LHCN-M2 (cell line): ENCODE measurements at places on chromosomes 6 and 20.

- no peak for DNase-seq
Measured at GRCh38 chr6:16969699-16970655, 131.9 kb upstream of the STMND1 start.

DNA sequence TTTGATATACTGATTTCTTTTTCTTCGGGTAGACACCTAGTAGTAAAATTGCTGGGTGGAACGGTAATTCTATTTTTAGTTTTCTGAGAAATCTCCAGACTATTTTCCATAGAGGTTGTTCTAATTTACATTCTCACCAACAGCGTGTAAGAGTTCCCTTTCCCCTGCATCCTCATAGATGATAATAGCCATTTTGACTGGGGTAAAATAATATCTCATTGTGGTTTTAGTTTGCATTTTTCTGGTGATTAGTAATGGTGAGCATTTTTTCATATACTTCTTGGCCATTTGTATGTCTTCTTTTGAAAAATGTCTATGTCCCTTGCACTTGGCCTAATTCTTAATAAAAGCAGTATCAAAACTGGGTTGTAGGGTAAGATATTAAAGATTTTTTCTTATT lies 148.9 kb upstream of the SIM1 start:
- DNase-seq, result peak; percentile 50

DNA sequence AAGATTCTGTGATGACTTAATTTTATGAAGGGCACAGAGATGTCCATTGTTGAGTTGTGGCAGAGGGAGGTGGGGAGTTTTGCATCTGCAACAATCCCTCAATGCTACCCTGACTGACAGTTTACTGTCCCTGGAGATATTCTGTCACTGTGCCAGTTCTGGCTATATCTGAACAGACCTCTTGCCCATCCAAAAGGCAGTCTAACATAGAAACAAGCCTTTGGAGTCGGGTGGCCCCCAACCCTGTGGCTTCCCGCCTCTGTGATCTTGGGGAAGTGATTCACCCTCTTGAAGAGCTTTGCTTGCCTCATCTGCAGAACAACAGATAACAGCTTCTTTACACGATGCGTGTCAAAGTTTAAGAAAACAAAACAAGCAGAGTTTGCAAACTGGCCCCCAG lies 3.8 kb upstream of the E2F1 start:
- peak; percentile 85 for DNase-seq

GRCh38 chr20:44723391-44723790 lies 8.2 kb downstream of the CCN5 start:
- DNase-seq, result no peak

- peak; percentile 0 for DNase-seq
Measured at GRCh38 chr20:11582060-11582459, 335.6 kb upstream of the BTBD3 start.

DNA sequence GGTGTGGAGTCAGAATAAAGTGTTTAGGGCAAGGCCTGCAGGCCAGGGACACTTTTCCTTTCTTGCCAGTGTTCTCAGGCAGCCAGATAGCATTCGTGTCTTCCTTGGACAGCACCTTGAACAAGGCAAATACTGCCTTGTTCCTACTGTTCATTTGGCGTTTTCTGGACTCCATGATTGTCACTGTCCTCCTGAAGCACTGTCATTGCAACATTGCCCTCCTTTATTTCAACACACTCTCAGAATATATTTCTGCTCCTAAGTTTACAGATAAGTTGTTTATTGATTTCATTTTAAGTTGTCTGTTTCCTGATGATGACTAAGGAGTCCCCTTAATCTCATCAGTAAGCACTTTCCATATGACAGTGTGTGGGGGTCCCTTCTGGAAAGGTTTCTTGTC lies 15.1 kb upstream of the DEF6 start:
- no peak for DNase-seq

DNA sequence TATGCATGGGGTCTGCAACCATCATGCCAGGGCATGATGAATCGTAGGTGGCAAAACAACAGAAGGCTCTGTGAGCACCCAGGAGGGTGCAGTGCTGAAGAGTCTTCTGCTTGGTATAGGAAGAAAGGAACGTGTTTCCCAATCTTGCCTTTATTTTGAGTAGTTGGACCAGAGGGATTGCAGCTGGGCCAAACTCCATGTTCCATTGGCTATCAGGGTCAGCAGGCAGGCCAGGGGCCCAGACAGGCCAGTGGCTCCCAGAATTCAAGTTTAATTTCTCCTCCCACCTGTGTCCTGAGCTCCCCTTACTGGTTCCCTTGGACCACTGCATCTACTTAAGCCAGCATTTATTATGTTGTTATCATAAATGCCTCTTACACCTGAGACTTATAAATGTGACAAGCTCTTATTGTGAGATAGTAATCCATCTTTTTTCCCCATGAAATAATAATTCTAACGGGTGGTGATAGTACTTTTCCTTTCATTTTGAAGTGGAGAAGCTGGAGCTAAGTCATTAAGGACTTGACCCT lies 918 bp upstream of the TRIM38 start:
- no peak for DNase-seq

DNA sequence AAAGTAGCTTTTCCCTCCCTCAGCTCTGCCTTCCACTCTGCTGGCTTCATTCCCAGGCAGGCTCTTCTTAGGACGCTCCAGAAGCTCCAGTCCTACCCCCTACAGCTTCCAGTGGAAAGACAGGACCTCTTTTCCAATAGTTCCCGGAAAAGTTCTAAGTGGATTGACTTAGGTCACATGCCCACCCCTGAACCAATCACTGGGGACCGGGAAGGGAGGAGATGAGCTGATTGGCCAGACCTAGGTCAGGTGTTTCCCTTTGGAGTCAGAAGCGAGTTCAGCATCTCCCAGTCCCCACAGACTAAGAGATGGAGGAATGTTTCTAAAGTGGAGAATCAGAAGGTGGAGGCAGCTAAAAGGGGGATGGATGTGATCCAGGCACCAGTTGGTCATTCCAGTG lies 62.9 kb upstream of the KCNG1 start:
- no peak for DNase-seq

DNA sequence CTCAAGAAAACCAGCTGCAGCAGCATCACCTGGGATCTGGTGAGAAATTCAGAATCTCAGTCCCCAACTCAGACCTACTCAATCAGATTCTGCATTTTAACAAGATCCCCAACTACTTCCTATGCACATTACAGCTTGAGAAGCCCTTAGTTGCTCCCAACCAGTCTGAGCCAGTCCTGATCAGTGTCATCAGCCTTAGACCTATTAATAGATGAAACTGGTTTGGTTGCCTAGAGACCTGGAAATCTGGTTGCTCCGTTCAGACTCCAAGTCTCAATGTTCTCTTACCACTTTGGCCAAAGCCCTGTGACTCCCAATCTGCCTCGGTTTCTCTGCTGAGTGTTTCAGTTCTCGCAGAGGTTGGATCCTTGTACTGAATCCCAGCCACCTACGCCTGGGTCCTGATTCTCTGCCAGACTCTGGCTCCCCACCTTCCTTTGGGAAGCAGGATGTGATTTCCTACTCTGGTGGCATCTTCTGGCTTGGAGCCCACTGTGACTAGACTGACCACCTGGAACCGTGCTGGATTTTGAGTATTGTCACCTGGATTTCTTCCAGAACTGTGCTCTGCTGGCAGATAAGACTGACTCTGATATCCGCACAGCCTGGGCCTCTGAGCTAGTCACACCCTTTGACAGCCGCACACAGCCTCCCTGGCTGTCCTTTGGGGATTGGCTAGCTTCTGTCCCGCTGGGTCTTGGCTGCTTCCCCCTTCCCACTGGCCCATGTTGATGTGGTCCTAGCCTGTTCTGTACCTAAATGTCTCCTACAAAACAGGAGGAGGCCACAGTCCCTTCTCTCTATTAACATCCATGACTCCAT lies 20.3 kb upstream of the ATXN1 start:
- DNase-seq, result no peak

DNA sequence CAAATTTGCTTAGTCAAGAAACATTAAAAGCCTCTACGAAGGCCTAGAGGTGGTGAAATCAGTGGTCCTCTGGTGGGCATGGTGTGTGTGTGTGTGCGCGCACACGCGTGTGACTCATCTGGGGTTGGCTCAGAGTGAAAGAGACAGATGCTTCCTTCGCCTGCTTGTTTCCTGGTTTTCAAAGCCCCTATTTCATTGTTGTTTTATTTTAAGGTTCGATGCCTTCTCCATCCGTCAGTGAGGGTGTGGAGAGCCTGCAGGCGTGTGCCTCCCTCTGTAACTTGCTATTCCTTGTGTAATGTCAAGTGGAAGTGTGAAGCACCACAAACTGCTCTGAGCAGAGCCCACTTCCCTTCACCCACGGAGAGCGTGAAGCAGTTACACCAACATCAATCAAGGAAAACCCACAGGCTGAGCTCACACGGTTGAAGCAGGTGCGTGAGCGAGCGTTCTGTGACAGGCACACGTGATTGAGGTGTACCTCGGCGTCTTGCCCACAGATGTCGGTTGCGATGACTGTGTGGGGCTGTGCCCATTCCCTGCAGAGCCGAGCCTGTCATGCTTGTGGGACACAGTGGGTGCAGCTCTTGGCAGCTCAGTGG lies 233.9 kb downstream of the PRL start:
- peak; percentile 60 for DNase-seq

DNA sequence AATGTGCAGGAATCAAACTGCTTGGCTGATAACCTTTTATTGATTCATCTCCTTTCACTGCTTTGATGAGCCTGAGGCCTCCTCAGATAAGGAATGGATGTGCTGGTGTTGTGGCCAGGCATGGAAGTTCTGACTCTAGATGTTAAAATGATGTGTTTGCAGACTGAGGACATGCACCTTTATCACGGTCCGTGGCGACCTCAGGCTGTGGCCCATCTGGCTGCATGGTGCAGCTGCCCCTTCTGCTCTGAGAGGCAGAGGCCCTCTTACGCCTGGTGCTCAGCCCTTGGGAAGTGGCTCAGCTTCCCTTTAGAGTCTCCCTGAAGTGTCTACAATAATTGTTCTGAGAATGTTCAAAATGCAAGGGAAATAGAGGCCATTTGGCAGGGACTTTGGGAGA lies 26.2 kb downstream of the CDH4 start:
- DNase-seq, result no peak

GRCh38 chr20:11271920-11272594 lies 598.3 kb upstream of the JAG1 start:
- DNase-seq, result no peak

- DNase-seq, result peak; percentile 97
Measured at GRCh38 chr20:3123542-3123941, 36.1 kb downstream of the FASTKD5 start.

DNA sequence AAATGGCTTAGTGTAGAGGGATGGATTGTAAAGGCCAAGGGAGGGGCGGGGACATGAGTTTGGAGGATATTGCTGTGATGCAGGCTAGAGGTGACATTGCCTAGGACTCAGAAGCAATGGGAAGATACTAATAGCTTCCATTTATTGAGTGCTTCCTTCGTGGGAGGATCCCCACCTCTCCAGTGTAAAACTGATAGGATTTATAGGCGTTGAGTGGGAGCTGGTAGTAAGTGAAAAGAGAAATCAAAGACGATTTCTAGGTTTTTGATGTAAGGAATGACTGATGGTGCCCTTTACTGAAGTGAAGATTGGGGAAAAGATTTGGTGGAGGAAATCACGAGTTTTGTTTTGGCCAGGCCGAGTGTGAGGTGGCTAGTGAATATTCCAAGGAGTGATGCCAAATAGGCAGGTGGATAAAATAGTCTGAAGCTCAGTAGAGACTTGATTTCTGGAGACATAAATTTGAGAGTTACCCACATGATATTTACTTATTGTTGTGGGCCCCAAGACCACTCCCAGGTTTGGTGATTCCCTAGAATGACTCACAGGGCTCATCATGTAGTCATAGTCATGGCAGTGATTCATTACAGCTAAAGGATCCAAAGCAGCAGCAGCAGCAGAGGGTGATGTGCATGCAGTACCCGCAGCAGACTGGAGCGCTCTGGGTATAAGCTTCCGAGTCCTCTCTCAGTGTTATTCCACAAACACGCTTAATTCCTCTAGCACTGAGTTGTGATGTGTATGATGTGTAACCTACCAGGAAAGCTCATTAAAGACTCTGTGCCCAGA lies 10.2 kb downstream of the RPRD1B start:
- peak; percentile 94 for DNase-seq

DNA sequence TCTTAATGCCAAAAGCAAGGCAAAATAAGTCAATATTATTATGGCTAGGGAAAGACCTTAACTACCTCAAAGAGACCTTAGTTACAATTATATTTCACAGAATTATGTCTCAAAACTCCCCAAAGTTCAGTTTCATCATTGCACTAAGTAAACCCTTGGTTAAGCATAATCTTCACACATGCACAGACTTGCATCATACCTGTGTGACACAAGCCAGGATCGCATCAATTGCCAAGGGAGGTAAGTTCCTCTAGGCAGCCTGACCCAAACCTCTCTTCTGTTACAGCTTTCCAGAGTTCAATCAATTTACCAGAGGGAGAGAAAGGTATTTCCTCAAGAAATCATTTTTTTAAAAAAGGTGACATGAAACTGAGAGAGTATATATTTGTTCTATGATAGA lies 31.9 kb upstream of the PRSS35 start:
- DNase-seq, result no peak

GRCh38 chr6:139981768-139982181 lies 607.3 kb upstream of the CITED2 start:
- peak; percentile 90 for DNase-seq

DNA sequence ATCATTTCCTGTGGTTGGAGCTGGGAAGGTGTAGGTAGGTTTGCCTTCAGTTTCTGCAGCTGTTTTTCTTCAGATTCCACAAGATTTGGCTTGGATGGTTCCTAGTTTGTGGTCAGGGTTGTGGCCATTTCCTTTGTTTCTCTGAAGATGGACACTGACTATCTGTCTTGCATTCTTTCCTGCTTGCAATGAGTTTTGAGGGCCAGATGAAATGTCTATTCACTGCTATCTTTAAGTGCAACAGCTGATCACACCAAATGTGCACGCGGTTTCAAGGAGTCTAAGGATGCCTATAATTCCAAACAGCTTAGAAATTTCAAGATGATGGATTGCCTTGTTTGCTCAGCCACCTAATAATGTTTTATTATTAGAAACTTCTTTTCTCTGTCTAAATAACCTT lies 28.4 kb downstream of the IL20RA start:
- DNase-seq, result peak; percentile 88

DNA sequence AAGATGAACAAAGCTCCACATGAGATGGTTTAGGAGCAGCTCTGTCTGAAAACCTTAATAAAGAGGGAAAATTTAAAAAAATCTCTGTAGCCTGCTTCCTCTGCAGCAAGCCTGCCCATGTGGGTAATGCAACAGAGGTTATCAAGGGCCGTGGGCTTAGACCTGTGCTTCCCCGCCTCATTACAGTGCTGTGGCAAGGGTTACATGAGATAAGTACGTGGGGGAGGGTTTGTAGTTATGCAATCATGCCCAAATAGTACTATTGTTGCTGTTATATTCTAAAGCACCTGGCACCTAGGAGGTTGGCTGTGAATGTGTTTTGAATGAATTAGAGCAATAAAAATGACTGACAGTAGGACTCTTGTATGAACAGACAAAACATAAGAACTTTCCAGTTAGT lies 68.3 kb downstream of the PKHD1 start:
- no peak for DNase-seq

DNA sequence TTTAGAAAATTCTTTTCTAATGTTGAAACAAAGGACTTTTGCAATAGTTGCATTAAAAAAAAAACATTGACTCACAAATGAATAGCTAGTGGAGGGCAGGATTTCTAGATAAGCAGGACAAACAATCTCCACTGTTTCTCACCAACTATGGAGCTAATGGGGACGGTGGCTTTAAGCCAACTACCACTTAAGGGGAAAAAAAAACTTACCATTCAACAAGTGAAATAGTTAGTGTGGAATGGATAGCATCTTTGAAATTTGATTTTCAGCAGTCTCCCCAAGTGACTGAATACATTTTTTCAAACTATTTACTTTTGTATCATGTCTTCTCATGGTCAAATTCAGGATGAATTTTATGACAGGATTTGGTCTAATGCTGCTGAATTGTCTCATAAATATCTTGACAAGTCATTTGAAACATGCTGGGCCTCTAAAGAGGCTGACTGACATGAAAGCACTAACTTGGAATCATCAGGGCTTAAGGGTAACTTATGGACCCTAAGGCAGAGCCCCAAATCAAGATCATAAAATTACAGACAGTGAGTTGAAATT lies 100.5 kb downstream of the EYA4 start:
- DNase-seq, result peak; percentile 69
